ENCODE measurements at places on chromosomes 7 and 10.

DNA sequence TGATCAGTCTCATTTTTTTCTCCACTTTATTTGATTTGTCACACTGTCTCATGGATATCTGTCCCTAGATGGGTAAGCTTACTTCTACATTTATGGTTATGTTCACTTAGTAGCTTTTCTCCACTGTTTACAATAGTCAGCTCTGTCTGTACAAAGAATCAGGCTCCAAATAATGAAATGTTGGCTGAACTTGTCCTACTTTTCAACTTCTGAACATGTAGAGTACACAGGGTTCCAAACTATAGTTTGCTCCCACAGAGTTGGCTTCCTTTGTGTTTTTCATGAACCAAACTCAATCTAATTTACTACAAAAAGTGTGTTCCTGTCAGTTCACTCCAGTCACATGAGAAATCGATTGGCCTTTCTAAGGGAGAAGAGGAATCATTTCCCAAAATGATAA, 175.0 kb downstream of the CCDC71L start:
- no peak for DNase-seq

GRCh38 chr7:127900141-127900540, 131.1 kb downstream of the LRRC4 start:
- no peak for DNase-seq

GRCh38 chr10:16999665-17000451, 129.8 kb downstream of the CUBN start:
- DNase-seq = no peak

DNA sequence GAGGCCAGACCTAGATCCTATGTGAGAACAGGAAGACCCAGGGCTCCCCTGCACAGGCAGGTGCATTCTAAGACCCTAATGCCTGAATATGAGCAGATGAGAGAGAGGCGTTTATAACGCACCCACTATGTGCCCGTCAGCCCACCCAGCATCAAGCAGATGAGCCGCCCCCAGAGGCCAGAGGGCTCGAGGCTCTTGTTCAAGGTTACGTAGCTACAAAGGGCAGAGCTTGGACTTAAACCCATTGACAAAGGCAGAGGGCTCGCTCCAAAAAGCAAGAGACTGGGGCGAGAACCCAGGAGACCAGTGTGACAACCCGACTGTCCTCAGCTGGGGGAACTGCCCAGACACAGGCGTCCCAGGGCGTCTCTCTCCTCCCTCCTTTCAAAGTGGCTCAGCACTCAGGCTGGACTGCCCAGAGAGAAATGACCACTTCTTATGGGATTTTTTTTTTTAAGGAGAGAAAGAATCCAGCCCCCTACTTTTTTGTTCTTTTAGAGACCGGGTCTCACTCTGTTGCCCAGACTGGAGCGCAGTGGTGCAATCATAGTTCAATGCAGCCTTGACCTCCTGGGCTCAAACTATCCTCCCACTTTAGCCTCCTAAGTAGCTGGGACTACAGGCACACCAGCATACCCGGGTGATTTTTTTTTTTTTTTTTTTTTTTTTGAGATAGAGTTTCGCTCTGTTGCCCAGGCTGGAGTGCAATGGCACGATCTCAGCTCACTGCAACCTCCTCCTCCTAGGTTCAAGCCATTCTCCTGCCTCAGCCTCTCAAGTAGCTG, 40.1 kb downstream of the TNRC18 start:
- DNase-seq = no peak

- DNase-seq = no peak
These were observed 1.9 kb downstream of the SEMA4G start for GRCh38 chr10:100970914-100971811.

GRCh38 chr7:102140952-102141370, 145.7 kb upstream of the SH2B2 start:
- no peak for DNase-seq

DNA sequence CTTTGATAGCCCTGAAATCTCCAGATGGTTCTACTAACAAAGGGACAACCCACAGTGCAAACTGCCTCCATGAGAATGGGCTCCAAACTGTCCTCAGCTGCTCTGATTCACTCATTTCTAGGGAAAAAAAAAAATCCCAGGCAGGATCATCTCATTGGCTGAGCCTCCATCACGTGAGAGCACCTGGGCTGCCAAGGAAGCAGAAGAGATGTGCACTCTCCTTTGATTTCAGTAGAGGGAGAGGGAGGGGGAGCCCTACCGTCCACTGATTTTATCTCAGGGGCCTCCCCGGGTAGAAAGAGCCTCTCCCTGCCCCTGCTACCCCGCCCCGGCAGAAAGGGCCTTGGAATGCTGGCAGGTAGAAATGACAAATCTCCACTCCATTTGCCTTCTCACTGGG, 725.4 kb downstream of the PHTF2 start:
- DNase-seq = no peak

- DNase-seq = no peak
These were observed 18.5 kb upstream of the AGR3 start for GRCh38 chr7:16900209-16900768.

GRCh38 chr7:12494687-12495024, 75.9 kb upstream of the SCIN start:
- DNase-seq = no peak

- DNase-seq = no peak
These were observed 26.6 kb upstream of the PURB start for GRCh38 chr7:44911911-44912310.

DNA sequence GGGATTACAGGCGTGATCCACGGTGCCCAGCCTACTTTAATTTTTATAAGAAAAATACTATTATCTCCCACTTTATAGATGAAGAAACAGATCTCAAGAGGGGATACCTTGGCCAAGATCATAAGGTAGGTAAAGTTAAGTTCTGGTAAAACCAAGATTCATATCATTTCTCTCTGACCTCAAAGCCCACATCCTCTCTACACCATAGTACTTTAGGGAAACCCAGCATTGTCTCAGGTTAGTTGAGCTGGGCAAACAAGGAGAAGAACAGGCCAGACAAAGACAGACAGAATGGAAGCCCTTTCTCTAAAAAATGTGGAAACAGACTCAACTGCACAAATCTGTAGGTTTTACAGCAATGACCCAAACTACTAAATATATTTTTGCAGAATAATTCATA, 197.7 kb upstream of the FRMD4A start:
- no peak for DNase-seq

Data from activated naive CD4-positive, alpha-beta T cell treated with anti-CD3 and anti-CD28 coated beads, Interleukin-2, amount 50 U/mL, for 16 hours (primary cell).